Astrocyte (in vitro differentiated cells and primary cell): ENCODE measurements at places on chromosomes 7 and 10.

- H3K4me3 ChIP-seq: no peak overlapping the region
- H3K27ac ChIP-seq: no peak overlapping the region
- H3K27me3 ChIP-seq: peaks cover 10% of the 10 kb centered on the region
- no peak for DNase-seq
Observed at GRCh38 chr7:150954986-150955518, 23.1 kb downstream of the KCNH2 start.

DNA sequence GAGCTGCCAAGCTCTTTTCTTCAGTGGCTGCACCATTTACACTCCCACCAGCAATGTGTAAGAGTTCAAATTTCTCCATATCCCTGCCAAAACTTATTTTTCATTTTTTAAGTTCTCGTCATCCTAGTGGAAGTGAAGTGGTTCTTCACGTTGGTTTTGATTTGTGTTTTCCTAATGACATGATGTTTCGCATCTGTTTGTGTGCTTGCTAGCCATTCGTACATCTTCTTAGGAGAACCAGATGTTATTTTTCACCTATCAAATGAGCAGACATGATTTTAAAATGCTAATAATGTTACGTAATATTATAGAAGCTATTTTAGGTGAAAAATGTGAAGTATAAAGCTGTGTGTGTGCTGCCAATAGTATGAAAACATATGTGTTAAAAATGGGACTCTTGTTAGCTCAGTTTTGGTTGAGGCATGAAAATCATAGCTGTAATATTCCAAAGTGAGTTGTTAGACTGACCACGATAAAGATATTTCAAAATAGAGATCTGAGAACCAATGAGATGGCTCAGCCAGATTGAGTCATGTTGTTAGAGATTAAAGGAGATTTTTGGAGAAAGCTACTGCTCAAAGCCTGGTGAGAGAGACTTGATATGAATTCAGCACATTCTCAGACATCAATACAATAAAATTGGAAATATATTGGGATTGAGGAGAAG, 25.9 kb upstream of the GALNT11 start:
- H3K27ac ChIP-seq: no peak overlapping the region
- no peaks in the 10 kb centered on the region for H3K4me1 ChIP-seq
- no peak for DNase-seq

DNA sequence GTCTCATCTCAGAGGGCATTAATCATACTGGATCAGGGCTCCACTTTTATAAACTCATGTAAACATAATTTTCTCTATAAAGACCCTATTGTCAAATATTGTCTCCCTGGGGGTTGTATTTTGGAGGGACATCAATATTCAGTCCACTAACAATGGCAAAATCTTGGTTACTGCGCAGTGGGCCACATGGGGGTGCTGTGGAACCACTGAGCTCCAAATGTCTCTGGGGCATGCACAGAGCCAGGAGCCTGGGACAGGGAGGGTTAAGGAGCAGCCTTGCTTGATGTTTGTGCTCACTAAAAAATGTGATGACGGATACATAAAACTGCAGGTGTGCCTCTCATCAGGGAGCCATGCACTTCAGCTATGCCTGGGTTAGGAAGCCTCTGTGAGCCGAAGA, 62.1 kb upstream of the PRSS58 start:
- no peak overlapping the region for H3K4me3 ChIP-seq
- H3K27me3 ChIP-seq: no peaks in the 10 kb centered on the region
- H3K4me1 ChIP-seq: no peaks in the 10 kb centered on the region

DNA sequence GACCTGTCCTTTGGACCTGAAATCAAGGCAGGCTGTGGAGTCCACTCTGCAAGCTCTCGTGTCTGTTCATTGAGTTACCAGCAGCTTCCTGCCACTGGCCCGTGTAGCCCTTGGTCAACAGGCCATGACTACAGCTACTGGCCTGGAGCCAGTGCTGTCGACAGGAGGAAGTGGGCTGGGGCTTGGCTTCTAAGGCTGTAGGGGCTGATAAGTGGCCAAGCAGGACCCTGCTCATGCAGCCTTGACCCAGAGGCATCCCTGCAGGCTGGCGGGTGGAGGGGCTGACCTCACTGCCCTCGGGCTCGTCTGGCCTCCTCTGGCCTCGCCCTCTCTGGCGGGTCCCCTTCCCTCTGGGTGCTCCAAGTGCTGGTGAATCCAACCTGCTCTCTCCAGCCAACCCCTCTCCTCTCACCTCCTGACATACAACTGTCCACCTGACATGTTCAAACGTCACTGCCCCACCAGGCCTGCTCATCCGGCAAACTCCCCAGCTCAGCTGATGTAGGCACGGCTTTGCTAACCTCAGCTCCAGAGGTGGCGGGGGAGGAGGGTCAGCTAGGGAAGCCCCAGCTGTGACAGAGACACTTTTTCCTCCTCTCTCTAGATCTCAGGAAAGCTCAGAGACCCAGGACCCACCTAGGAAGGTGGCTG, 188.6 kb upstream of the LYZL2 start:
- no peaks in the 10 kb centered on the region for H3K36me3 ChIP-seq
- H3K27me3 ChIP-seq: no peaks in the 10 kb centered on the region
- H3K27ac ChIP-seq: no peak overlapping the region
- H3K4me3 ChIP-seq: no peak overlapping the region

- no peaks in the 10 kb centered on the region for H3K4me1 ChIP-seq
- H3K4me3 ChIP-seq: no peak overlapping the region
- no peaks in the 10 kb centered on the region for H3K27me3 ChIP-seq
Observed at GRCh38 chr10:130491693-130492050, 355.5 kb downstream of the GLRX3 start.
